MG63 (cell line): ENCODE measurements at places on chromosomes 3 and 15.

GRCh38 chr3:141336672-141337522 lies 31.4 kb upstream of the ZBTB38 start:
- peak; percentile 78 for DNase-seq

- DNase-seq = no peak
Measured at GRCh38 chr3:166263460-166263859, 426.2 kb upstream of the BCHE start.

GRCh38 chr15:30865257-30865656 lies 38.5 kb upstream of the FAN1 start:
- DNase-seq = no peak

DNA sequence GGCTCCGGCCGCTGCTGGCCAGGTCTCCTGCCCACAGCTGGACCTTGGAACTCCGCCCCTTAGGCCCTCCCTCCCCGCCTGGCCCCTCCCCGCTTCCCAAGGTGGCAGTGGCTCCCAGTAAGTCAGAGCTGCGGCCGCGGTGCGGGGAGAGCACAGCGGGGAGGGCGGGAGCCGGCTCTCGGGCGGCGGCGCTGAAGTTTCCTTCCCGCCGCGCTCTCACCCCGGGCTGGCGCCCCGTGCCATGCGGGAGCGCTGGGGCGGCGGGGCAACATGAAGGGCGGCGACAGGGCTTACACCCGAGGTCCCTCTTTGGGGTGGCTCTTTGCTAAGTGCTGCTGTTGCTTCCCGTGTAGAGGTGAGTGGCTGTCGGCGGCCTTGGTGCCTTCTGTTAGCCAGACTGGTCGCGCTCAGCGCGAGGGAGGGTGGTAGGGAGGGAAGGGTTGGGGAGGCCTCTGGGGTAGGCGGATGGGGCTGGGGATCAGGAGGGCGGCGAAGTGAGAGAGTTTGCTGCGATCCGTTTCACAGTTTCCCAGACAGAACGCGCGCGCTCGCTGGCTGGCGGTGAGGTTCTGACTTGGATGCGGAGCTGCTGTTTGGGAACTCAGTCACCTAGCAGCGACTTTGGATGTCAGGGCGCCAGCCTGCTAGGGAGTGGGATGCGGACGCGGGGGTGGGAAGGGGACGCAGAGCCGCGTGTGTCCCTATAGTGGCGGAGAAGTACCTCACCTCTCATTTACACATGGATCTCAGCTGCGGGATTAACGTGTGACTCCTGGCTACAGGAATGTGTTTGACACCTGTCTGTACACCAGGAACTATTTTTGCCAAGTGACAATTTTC lies 145.5 kb upstream of the UMPS start:
- peak; percentile 81 for DNase-seq

DNA sequence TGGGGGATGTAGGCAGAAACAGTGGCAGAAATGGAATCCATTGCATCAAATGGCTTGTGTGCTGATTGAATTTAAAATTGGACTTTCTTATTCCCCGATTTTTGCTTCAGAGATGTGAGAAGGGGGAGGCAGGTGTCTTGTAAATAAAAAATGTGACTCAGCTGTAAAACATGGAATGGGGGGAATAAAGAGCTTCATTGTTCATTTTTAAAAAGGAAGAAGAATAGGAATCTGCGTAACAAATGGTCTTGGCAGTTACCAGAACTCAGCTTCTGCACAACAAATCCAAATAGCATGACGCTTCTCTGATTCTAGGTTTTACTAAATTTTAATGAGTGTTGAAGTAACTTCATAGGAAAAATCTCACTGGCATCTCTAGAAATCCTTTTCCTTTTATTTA lies 323.9 kb upstream of the GBE1 start:
- no peak for DNase-seq

- peak; percentile 78 for DNase-seq
Measured at GRCh38 chr3:190972840-190973270, 110.4 kb upstream of the GMNC start.

- no peak for DNase-seq
Measured at GRCh38 chr3:105608623-105609022, 241.9 kb downstream of the ALCAM start.

- peak; percentile 44 for DNase-seq
Measured at GRCh38 chr3:58044691-58045483, 36.7 kb downstream of the FLNB start.

DNA sequence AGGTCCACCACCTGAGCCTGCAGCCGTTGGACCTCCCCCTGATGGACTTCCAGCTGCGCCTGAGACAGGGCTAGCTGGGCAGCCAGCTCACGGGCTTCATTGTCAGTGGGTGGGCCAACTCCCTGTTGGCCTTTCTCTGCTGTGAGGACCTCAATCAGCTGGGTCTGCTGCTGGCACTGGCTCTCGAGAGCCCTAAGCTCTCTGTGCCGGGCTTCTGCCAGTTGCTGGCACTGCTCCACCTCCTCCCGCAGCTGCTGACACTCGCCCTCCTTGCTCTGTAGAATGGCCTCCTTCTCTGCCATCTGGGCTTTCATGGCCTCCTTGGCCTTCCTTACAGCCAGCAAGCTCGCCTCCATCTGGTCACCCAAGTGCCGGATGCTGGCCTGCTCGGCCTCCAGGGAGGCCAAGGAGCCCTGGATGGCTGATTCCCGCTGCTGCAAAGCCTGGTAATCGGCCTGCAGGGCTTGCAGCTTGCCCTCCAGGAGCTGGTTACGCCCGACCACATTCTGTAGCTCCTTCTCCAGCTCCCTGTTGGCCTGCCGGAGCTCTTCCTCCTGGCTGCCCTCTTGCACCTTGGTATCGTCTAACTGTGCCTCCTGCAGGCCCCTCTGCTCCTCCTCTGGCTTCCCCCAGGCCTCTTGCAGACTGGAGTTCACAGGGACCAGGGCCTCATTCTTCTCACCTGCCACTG lies 23.8 kb downstream of the CXCR6 start:
- no peak for DNase-seq

- DNase-seq = no peak
Measured at GRCh38 chr3:164737174-164737573, 341.1 kb downstream of the SI start.

- no peak for DNase-seq
Measured at GRCh38 chr3:38588371-38588971, 61.0 kb downstream of the SCN5A start.

- peak; percentile 10 for DNase-seq
Measured at GRCh38 chr3:23865595-23866396, 51.0 kb downstream of the NKIRAS1 start.

DNA sequence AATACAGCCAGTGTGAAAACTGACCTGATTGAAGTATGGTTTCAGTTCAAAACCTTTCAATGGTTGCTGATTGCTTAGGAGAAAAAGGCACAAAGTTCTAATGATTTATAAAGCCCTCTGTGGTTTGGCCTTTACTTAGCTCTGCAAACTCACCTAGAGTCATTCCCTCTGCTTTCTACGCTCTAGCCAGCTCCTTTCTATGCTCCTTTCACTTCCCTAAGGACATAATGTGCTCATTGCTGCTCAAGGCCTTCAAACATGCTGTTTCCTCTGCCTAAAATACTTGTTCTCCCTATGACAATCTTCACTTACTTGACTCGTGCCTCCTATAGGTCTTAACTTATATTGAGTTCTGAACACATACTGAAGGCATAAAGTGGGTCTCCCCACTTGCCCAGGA lies 19.0 kb downstream of the RPL39L start:
- no peak for DNase-seq

- no peak for DNase-seq
Measured at GRCh38 chr3:72301779-72302178, 516.8 kb upstream of the PROK2 start.

DNA sequence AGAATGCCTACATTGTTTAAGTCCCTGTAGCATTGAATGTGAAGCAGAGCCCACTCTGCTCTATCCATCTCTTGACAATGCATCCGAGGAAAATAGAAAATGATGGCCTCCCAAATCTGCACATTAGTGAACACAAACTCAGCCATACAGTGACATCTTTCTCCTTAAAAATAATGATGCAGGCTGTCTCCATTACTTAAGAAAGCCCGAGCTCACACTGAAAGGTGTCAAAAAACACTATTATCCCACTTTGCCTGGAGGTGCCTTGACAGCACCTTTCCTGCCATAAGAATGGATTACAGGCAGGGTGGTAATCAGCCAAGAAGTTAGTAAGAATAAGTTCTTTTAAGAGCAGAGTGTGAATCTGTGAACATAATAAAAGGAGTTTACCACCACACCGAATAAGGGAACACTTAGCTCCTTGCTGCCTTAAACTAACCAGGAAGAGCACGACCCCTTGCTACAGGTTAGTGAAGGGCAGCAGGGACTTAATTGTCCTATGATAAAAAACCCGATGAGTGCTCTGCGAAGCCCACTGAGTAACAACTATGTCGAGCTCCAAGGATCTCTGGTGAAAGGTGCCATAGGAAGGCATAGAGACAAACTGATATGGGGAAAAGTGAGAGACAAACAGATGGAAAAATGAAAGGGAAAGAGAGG lies 123.2 kb upstream of the TUSC7 start:
- no peak for DNase-seq

DNA sequence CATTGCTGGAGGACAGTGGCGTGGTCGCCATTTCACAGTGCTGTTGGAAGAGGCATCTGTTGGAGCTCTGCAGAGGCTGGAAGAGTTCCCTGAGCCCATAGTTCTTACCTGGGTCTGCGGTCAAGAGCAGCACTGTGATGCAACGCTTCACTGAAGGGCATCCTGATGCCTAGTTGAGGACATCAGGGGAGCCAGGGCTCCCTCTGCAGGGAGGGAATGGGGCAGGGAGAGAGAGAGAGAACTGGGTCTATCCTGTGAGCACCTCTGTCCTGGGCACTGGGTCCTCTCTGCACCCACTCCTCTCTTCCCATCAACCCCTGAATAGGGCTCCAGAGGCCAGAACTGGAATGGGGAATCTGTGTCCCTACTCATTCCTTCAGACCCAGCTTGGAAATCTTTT lies 23.9 kb upstream of the MOBP start:
- no peak for DNase-seq

DNA sequence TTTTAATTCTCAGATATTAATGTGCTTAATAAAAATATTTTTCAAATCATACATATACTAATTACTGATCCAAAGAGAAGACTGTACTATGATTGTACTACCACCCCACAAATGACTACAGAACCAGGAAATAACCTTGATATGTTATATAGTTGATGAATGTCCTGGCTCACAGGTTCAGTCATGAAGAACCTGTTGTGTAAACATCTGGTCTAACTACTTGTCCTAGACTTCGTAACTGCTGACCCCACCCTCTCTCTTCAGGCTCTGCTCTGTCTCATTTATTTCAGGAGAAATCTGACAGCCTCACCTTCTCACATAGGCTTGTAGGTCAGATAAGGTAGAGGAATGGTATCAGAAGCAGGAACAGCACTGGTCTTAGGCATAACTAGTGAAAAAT lies 14.7 kb upstream of the CSTA start:
- DNase-seq = no peak

DNA sequence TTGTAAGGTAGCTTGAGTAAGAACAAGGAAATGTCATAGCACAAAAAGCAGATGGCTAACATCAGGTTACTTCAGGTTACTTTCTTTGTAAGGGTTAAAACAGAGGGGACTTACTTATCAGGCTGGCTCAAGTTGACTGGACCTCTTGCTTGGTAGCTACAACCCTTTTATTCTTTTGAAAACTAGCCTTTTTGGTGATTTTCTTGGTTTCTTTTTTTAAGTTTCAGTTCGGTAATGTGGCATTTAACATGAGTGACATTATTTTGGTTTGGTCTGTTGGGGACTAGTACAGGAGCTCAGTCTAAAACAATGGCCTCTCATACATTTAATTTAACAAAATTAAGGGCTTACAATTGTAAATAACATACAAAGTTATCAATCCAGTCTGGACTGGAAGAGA lies 621.4 kb downstream of the OTOL1 start:
- DNase-seq = no peak

DNA sequence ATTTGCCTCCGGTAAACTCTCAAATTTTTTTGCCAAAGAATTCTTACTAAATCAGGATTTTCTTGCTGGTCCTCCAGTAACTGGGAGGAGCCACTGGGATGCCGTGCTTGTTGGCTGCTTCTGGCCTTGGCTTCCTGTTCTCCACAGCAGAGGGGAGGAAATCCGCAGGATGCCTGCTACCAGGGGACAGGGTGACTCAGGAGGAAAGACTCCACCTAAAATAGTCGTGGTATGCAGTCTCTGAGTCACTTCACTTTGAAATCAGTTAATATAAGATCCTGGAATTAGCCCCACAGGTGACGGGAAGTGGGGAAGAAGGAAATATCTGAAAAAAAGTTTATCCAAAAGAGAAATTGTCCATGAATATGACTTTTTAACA lies 6.5 kb upstream of the TM4SF18 start:
- DNase-seq = peak; percentile 98

DNA sequence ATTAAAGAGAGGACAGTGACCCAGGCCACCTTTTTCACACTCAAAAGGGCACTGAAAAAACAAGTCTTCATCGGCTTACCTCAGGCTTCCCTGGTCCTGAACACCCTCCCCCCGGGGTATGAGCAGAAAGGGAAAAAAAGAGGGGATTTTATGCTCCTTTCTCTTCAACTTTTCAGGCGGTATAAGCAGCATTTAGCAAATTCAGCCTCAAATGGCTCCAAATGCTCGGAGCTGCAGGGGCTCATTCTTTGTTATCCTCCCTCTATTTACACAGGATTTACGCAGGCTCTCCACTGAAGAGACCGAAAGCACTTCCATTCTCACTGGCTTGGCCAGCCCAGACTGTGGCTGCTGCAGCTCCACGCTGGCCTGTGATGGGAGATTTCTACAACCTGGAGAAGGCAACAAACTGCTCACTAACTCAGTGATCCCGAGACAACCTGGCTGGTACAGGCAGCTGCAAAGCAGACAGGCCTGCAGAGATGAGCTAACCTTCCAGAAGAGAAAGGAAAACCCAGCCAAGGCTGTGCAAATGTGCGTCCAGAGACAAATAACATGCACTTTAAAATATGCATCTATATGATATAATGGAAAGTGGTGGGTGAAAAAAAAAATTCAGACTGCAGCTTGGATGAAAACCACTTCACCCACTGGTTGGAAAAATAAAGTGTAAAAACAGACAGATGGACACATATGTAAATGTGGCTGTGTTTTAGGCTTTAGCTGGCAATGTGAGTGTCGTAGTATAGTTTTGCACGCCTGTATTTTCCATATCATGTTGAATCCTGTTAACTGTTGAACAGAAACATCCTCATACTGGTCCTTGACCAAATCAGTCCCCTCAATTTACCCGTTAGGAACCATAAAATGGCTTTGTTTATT lies 54.2 kb downstream of the MEIS2 start:
- DNase-seq = no peak
